Endodermal cell (in vitro differentiated cells): ENCODE measurements at places on chromosomes 13 and 19.

DNA sequence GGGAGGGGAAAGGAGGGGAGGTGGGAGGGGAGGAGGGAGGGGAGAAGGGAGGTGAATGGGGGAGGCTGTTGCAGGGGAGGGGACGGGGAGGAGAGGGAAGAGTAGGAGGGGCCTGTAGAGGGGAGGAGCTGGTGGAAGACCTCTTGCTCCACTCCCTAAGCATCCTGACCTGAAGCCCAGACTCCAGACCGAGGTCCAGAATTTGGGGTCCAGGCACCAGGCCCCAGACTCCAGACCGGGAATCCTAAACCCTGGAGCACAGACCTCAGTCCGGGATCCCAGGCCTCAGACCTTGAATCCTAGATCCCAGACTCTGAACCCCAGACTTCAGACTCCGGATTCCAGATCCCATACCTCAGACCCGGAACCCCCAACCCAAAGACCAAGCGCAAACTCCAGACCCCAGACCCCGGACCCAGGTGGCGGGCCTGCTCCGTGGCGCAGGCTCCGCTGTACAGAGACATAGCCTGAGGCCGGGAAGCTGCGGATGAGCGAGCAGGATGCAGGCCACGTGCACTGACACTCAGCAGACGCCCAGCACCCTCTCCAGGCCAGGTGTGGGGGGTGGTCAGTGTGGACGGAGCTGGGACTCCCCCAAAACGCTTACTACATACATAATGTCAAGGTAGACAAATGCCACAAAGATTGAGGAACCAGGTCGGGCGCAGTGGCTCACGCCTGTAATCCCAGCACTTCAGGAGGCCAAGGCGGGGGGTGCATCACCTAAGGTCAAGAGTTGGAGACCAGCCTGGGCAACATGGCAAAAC, 710 bp upstream of the BTBD2 start:
- peak; percentile 79 for DNase-seq

GRCh38 chr19:40607311-40608239, 6.4 kb downstream of the LTBP4 start:
- peak; percentile 60 for DNase-seq

DNA sequence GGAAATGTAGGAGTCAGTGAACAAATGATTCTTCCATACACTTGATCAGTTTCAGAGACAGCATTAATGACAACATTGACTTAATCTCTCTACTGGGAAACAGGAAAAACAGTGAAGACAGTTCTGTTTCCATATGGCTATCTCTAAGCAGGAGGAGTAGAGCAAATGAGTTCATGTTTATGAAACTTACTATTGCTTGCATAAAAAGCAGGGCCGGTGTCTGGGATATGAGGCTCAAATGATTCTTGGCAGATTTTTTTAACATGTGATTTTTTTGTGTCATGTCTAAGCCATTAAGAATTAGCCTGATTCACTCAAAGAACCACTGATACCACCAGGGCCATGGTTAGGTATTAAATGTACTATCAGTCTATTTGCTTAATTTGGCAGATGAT, 141.9 kb downstream of the SLC7A1 start:
- DNase-seq = no peak

DNA sequence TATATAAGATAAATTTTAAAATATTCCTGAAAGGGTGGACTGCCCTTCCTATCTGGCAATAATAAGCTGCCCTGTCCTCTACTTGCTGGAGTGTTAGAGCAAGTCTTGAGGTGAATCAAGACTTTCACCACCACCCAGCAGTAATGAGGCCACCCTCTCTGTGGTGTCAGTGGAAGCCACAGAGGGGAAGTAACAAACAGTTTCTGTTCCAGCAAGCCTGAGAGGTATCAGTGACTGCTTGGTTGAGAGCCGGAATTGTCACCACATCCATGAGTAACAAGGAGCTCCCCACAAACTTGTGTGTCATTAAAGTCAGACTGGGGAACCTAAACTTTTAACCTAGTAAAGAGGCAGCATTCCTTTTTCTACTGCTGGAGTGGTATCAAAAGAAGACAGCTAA, 532.7 kb upstream of the SPRY2 start:
- DNase-seq = no peak

- DNase-seq = no peak
Measured at GRCh38 chr19:40583283-40583682, 6.6 kb downstream of the SHKBP1 start.

DNA sequence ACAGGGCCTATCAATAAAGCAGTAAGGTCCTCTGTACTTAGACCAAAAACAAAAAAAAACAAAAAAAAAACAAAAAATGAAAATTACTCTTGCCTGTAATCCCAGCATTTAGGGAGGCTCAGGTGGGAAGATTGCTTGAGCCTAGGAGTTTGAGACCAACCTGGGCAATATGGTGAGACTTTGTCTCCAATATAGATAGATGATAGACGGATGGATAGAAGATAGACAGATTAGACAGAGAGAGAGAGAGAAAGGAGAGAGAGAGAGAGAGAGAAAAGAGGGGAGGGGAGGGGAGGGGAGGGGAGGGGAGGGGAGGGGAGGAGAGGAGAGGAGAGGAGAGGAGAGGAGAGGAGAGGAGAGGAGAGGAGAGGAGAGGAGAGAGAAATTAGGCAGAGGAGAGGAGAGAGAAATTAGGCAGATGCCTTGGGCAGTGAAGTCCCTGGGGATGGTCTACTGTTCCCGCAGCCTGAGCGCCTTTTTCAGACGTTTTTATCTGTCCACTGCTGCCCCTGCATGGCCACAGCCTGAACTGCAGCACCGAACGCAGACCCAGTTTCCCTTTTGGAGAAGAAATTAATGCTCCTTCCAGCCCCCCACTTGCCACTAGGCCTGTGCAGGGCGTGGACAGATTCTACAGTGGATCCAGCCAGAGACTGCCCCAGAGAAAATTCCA, 9.8 kb upstream of the ZNF627 start:
- peak; percentile 94 for DNase-seq

DNA sequence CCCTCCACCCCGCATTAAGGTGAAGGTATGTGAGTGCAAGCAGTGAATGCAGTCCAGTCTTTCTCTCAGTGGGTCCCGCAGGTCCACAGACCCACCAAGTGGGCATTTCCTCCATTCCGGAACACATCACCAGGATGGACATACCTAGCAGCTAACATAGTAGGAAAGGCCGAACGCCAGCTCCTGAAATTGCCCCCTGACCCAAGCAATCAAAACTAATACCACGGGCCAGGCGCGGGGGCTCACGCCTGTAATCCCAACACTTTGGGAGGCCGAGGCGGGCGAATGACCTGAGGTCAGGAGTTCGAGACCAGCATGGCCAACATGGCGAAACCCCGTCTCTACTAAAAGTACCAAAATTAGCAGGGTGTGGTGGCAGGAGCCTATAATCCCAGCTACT, 71.7 kb upstream of the VSTM2B start:
- DNase-seq = peak; percentile 13

GRCh38 chr19:42207767-42208271, 9.7 kb downstream of the DEDD2 start:
- no peak for DNase-seq

DNA sequence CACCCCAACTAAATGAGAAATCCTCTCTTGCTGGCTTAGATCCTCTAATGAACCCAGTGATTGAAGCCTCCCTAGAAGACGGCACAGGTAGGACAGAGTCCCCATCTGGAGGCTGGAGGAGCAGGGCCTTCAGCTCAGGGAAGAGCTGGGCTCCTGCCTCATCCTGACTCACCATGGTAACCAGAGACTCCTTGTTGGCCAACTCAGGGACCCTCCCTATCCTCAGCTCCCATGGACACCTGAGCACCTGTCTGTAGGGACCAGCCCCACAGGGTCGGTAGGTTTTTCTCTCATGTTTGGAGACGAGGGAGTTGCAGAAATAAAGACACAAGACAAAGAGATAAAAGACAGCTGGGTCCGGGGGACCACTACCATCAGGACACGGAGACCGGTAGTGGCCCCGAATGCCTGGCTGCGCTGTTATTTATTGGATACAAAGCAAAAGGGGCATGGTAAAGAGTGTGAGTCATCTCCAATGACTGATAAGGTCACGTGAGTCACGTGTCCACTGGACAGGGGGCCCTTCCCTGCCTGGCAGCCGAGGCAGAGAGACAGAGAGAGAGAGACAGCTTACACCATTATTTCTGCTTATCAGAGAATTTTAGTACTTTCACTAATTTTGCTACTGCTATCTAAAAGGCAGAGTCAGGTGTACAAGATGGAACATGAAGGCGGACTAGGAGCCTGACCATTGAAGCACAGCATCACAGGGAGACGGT, 26.6 kb downstream of the SIGLEC7 start:
- DNase-seq = no peak

- no peak for DNase-seq
Measured at GRCh38 chr19:19209372-19209771, 2.4 kb upstream of the NCAN start.

GRCh38 chr19:45771311-45771933, 2.4 kb upstream of the SIX5 start:
- peak; percentile 74 for DNase-seq
